GM06990 (cell line): ENCODE measurements at places on chromosomes 5 and 9.

DNA sequence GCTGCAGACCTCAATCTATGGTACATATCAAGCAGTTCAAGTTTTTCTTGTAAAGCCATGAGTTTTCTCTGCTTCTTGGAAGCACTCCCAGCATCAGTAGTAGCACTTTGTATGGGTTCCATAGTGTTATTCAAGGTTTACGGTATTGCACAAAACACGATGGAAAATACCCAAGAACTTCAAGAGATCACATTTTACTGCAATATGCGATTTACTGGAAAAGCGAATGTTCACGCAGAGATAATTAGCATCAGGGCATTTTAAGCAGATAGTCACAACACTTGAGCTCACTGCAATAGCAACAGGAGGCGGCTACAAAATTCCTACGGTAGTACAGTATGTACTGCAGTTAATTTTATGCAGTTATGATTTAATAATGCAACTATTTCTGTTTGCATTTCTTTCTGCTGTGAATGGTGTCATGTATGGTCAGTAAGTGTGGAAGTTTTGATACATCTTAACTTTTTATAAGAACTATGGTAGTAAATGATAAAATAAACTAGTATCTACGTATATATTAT, 200.8 kb downstream of the SMARCA2 start:
- no peak for DNase-seq

GRCh38 chr5:168658394-168658793, 79.2 kb upstream of the PANK3 start:
- DNase-seq: no peak

- DNase-seq: no peak
These were observed 37.9 kb downstream of the LNPEP start for GRCh38 chr5:96973532-96974401.

DNA sequence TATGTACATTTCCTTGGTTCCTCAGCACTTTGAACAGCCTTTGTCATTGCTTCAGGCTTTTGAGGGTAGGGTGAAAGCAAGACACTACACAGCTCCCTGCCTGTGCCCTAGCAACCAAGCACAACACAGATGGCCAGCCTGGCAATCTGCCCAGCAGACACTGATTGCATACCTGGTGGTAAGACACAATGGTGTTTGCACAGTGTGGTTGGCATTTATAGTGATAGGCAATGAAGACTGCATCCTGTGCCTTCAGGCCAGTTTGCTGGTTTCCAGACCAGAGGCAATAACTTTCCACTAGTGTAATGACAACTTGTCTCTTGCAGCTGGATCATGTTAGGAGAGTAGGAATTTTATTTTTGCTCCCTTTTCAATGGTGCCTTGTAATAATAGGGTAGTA, 144.5 kb upstream of the TNC start:
- no peak for DNase-seq

GRCh38 chr5:116674881-116675625, 100.4 kb upstream of the SEMA6A start:
- no peak for DNase-seq

GRCh38 chr5:87125766-87126165, 141.9 kb upstream of the RASA1 start:
- DNase-seq: no peak

- DNase-seq: no peak
These were observed 44.6 kb downstream of the PNPLA7 start for GRCh38 chr9:137505421-137506140.

GRCh38 chr9:135485832-135486231, 6.2 kb downstream of the PPP1R26 start:
- no peak for DNase-seq

GRCh38 chr9:7089406-7090193, 331.8 kb downstream of the KDM4C start:
- DNase-seq: no peak

DNA sequence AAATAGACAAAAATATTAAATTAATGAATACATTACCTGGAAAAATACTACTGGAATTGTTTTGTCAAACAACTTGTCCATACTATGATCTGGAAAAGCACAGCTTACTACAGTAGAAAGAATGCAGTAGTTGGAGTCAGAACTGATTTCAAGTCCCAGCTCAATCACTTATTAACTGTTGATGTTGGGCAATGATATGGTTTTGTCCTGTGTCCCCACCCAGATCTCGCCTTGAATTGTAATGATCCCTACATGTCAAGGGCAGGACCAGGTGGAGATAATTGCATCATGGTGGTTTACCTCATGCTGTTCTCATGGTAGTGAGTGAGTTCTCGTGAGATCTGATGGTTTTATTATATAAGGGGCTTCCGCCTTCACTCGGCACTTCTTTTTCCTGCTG, 247.5 kb downstream of the CD180 start:
- no peak for DNase-seq

DNA sequence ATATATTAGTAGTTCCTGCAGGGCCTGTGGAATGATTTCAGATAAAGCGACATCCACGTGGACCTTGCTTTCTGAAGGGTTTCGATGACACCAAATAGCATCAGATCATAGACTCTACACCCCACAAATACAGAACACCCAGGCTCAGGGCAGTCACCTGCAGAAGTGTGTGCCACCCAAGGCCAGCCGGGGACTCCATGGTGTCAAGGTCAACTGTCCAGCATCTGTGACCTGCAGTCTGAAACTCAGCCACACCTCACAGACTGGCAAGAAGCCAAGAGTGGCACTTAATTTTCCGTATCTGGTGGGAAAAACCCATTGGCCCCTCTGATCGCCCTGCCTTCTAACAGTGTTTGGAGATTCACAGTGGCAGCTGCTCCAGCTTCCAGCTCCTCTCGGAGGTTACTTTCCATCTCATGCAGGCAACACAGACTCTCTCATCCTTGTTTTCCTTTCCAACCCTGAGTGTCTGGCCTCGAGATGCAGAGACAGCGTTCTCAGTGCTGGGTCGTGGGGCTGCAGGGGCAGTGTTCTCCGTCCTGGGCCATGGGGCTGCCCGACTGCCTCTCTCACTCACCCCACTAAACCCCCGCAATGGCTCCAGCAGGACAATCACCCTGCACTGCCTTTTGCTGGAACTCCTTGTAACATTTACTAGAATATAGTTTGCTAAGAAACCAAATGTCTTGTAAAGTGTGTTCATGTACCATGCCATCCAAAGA, 221.9 kb downstream of the IRX2 start:
- DNase-seq: no peak

- peak; percentile 10 for DNase-seq
These were observed 102.8 kb upstream of the DAP start for GRCh38 chr5:10863763-10864383.

DNA sequence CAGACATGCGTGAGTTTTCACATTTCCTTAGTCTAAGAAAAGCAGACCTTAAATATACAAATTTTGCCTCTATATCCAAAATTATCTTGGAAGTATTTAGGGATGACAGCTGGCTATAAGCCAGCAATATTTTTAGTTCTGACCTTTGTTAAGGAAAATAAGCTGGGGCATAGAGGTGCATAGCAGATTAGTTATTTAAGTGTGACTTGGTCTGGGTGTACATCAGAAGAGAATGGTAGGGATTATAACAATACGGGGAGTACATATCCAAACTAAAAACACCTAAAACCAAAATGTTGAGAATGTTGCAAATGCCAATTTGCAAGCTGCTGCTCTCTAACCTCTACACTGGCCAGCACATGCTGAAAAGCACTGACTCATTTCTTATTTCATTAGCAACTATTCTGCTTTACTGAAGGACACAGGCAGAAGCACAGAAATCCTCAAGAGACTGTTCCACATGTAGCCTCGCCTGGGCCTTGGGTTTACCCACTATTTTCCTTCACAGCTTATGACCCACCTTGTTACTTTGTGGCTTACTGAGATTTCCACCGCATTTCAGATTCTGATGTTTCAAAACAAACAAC, 22.3 kb downstream of the LEAP2 start:
- no peak for DNase-seq

- peak; percentile 7 for DNase-seq
These were observed 2.8 kb downstream of the NPR3 start for GRCh38 chr5:32713770-32714381.

DNA sequence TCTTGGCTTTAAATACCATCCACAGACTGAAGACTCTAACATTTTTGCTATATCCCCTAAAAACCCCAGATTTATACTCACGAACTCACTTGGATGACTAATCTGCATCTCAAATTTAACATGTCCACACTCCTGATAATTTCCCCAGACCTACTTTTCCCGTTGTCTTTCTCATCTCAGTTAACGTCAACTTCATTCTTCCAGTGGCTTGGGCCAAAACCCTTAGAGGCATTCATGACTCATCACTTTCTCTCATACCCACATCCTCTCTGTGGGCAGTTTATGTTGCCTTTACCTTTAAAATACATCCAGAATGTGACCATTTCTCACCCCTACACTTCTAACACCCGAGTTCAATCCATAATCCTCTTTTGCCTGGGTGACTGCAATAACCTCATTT, 96.7 kb downstream of the EDIL3 start:
- DNase-seq: no peak

- no peak for DNase-seq
These were observed 311.0 kb downstream of the AGTPBP1 start for GRCh38 chr9:85430659-85431338.

GRCh38 chr9:105114318-105114717, 130.1 kb upstream of the SLC44A1 start:
- peak; percentile 21 for DNase-seq

DNA sequence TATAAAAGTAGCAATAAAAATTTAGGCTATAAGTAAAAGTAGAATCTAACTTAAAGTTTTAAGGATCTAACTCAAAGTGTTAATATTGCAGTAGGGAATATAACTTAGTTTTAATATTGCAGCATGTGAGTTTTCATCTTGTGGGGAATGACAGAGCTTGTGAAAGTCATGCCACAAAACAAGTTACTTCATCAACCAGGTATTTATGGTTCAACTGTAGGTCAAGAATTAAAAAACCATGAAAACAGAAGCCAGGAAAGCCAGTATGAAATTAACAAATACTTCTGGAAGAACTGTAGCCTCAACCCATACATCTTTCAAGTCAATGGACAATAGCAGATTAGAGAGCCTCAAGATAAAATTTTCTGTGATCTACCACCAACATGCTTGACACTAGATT, 19.0 kb downstream of the HMGCS1 start:
- no peak for DNase-seq

DNA sequence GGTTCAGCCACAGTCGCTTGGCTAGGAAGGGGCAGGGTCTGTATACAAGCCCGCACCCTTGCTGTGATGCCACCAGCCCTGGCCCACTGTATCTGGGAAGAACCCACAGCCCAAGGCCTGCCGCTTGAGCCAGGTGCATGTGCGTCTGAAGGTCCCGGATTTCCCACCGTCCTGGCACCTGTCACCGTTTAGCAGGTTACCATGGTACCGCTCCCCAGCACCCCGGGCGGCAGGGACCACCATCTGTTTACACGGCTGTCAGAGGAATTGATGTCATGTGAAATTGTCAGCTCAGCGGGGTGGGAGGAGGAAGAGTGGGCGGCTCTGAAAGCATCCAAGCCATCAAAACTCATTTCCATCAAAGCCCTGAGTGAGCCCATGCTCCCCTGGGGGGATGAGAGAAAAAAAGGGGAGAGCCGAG, 92.7 kb downstream of the HRH2 start:
- DNase-seq: no peak

DNA sequence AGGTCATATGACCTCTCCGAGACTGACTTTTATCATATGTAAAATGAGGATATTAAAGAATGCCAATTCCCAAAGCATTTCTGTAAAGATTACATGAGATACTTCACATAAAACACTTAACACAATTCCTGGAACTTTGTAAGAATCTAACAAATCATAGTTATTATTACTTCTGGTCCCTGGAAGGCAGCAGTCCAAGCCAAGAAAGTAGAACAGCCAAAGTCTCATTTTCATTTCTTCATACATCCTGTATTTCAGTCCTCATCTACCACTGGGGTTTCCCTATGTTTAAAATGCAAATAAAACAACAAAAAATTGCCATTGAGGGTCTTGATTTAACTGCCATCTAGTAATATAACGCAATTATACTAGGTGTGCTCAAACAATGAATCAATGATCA, 179.5 kb downstream of the MARCHF11 start:
- DNase-seq: no peak

DNA sequence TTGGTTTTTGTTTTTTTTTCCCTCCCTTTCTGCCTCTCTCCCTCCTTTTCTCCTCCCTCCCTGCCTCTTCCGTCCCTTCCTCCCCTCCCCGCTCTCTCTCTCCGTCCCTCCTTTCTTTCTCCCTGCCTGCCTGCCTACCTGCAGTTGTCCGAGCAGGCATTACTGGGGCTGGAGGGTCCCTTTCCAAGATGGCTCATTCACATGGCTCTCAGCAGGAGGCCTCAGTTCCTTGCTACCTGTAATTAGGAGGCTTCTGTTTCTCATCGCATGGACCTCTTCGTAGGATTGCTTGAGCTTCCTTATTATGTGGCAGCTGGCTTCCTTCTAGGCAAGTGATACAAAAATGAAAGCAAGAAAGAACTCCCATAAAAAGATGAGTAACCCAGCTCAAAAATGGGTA, 8.0 kb downstream of the RGS3 start:
- no peak for DNase-seq

DNA sequence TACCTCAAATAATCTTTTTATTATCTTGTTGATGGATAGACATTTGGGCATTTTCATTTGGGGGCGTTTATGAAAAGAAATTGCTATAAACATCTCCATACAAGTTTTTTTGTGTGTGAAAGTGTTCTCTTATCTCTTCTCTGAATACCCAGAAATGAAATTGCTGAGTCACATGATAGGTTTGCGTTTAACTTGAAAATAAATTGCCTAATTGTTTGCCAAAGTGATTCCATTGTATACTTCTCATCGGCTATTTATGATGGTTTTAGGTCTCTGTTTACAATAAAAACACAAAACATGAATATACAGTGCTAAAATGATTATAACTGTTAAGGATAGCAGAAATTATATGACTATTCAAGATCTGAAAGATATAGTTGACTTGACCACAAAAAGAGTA, 361.7 kb downstream of the TAF11L14 start:
- no peak for DNase-seq

DNA sequence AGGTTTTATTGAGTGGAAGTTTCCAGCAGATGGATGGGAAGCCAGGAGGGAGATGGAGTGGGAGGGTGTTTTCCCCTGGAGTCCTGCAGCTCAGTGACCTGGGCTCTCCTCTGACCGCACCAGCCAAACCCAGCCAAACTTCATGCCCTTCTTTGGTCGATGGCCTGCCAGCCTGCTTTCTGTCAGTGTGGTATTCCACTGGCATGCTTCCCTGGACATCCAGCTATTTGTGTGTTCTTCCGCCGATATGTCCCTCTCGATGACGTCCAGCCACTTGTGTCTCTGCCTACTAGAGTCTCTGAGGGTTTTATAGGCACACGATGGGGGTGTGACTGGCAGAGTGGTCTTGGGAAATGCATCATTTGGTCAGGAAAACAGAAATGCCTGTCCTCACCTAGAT, 33.8 kb downstream of the GPBP1 start:
- DNase-seq: no peak

DNA sequence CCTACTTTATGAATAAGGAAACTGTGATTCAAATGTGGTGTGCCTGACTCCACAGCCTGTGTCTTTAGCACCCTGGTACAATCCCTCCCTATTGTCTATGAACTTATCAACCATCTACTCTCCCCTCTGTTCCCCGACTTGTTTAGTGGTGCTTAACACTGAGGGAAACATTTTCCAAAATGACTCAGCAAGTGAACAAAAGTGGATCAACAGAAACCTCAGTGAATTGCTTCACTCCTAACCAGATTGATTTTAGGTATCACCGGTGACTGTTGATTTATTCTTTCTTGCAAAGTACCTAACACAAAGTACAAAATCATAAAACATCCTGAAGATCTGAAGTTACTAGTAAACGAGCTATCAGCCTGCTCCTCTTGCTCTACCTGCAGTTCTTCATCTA, 42.1 kb upstream of the RAPGEF6 start:
- DNase-seq: no peak

- no peak for DNase-seq
These were observed 146.9 kb downstream of the GOLPH3 start for GRCh38 chr5:32027093-32027716.

- DNase-seq: peak; percentile 85
These were observed 173.4 kb downstream of the NR3C1 start for GRCh38 chr5:143229896-143230675.
